A549 (cell line): ENCODE measurements at places on chromosomes 1 and 21. TPM values are rescaled to one million over a fixed set of nuclear protein-coding genes. Genes with fewer than 3 reads are reported as not detected.

SGIP1 gene
- polyA plus RNA-seq: not detected in 3 replicates

FAM163A gene
- not detected in 3 replicates for polyA plus RNA-seq

FCRLB gene
- 0.48 to 0.62 TPM (median 0.54 TPM) in 3 replicates for polyA plus RNA-seq

DCST1 gene
- polyA plus RNA-seq: not detected in 3 replicates

DENND2C gene
- 0.16 to 0.20 TPM (median 0.18 TPM) in 3 replicates for polyA plus RNA-seq

DIO1 gene
- polyA plus RNA-seq: not detected in 3 replicates

DNA sequence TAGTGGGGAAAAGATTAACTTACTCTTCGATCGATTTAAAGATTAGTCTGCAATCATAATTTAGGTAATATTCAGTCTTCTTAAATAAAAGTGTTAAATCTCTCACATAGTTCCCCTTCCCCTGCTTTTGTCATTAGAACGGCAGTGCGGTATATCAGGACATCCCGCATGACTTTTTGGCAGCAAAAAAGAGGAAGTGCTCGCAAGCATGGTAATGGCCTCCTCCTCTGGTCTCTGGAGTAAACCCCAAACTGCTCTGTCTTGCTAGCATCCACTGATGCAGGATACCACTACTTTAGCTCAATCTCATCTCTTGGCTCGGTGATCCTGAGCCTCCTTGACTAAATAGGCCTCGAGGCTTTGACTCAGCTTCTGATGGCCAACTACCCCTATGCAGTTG lies 78.7 kb upstream of the VAV3 start:
- no peak for DNase-seq

GRCh38 chr21:18907076-18907475 lies 503.5 kb upstream of the TMPRSS15 start:
- DNase-seq: no peak

DNA sequence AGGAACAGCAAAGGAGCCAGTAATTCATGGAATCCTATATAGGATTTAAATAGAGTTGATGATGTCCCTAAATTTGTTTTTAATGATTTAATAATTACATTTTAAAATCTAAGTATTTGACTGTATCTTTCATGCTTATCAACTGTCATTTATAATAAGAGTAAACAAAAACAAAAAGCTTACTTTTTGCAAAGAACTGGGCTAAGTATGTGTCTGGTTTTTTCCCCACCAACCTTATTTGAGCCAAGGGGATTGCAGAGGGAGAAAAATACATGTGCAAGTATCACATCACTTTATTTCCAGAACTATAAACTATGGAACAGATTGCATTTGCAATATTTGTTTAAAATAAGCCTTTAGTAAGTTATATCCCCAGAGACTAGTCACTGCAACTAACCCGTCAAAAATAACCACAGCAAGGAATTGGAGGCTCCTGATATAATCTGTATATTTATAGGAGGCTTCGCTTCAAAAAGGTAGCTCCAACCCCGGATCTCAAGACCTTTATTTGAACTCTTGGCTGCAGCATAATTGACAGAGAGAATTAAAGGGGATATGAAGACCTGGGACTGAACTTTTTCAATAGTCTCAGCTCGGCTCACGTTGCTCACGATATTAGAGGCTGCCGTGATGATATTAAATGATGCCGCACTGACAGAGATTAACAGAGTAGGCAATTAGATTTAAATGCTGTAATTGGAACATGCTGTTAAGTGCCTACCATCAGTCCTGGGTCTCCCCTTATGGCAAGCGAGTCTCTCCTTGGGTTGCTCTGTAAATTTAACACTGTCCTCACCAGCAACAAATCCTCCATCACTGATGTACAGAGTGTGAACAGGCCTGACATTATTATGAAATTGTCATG lies 329.1 kb upstream of the NFIA start:
- no peak for DNase-seq

DNA sequence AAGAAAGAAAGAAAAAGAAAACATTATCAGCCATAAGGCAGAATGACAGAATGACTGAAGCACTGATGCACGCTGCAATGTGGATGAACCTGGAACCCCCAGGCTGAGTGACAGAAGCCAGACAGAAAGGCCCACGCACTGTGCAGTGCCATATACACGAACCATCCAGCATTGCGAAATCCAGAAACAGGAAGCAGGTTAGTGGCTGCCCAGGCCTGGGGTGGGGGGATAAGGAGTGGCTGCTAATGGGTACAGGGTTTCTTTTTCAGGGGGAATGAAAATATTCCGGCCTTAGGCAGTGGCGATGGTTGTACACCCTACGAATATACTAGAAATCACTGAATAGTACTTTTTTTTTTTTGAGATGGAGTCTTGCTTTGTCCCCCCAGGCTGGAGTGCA lies 57.0 kb downstream of the CHD5 start:
- no peak for DNase-seq

DNA sequence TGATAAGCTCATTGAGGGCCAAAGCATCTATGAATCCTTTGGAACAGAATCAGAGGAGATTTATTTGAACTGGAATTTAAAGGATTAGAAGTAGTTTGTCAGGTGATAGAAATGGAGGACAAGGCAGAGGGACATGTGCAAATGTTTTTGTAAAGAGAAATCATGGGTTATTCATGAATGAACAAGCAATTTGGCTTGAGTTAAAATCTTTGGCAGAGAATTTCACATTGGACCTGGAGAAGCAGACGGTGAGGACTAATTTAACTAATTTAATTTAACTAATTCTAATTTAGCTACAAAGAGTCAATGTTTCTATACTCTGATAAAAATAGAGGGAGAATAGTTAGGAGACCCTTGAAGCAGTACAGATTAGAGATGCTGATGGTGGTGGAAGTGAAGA lies 36.3 kb downstream of the SNX7 start:
- DNase-seq: no peak
